ENCODE measurements at places on chromosomes 2 and 18. TPM values are rescaled to one million over a fixed set of nuclear protein-coding genes. Genes with fewer than 3 reads are reported as not detected.

Gene LINC00305
- not detected for total RNA-seq

Gene MARCHF4
- total RNA-seq: not detected

Gene HTR2B
- total RNA-seq: 2.1 TPM

Gene CROCC2
- total RNA-seq: not detected

Gene TWIST2
- not detected for total RNA-seq

Gene ANKRD30BL
- total RNA-seq: not detected

Gene VWC2L
- not detected for total RNA-seq
